Smooth muscle cell of bladder (primary cell): ENCODE measurements at places on chromosomes 2 and 18. TPM values are rescaled to one million over a fixed set of nuclear protein-coding genes. Genes with fewer than 3 reads are reported as not detected.

The UGT1A7 gene
- 0.28 and 0.46 TPM in 2 replicates for total RNA-seq

The IL36G gene
- not detected in 2 replicates for total RNA-seq

The ASAP2 gene
- total RNA-seq: 15.1 and 16.9 TPM in 2 replicates

The DSG1 gene
- total RNA-seq: not detected in 2 replicates

The DAW1 gene
- 0.14 and 0.55 TPM in 2 replicates for total RNA-seq

The RNF152 gene
- 10.5 and 14.6 TPM in 2 replicates for total RNA-seq

The SLC9A4 gene
- under 0.01 TPM in 1 of 2 replicates, not detected in the other for total RNA-seq

The PMAIP1 gene
- total RNA-seq: 3.1 and 6.8 TPM in 2 replicates

The C2orf80 gene
- total RNA-seq: not detected in 2 replicates
